NCI-H774 (cell line): ENCODE measurements at places on chromosomes 3 and 15.

- DNase-seq, result no peak
These were observed 10.0 kb downstream of the POC1A start for GRCh38 chr3:52144034-52144795.

GRCh38 chr15:36126194-36126593 lies 453.2 kb upstream of the CDIN1 start:
- DNase-seq, result no peak

DNA sequence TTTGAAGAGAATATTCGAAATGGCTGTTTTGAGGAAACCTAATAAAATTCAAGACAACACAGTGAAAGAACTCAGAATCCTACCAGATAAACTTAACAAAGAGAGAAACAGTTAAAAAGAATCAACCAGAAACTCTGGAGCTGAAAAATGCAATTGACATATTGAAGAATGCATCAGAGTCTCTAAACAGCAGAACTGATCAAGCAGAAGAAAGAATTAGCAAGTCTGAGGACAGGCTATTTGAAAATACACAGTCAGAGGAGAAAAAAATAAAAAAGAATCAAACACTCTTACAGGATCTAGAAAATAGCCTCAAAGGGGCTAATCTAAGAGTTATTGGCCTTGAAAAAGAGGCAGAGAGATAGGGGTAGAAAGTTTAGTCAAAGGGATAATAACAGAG lies 13.5 kb downstream of the C3orf33 start:
- no peak for DNase-seq

- no peak for DNase-seq
These were observed 73.3 kb downstream of the SLC24A1 start for GRCh38 chr15:65695081-65695480.

GRCh38 chr3:193560870-193561269 lies 6.2 kb upstream of the ATP13A4 start:
- peak; percentile 43 for DNase-seq

- no peak for DNase-seq
These were observed 12.3 kb downstream of the CPNE9 start for GRCh38 chr3:9715764-9716437.

GRCh38 chr15:86040356-86041033 lies 39.2 kb upstream of the AGBL1 start:
- no peak for DNase-seq

DNA sequence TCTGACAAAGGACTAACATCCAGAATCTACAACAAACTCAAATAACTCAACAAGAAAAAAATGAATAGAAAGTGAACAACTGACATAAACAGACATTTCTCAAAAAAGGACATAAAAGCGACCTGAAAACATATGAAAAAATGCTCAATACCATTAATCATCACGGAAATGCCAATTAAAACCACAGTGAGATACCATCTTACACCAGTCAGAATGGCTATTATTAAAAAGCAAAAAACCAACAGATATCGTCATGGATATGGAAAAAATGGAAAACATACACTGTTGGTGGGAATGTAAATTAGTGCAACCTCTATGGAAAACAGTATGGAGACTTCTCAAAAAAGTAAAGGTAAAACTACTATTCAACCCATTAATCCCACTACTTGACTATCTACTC lies 53.3 kb downstream of the ZNF385D start:
- no peak for DNase-seq

GRCh38 chr3:71372241-71372768 lies 211.2 kb downstream of the FOXP1 start:
- DNase-seq, result no peak

DNA sequence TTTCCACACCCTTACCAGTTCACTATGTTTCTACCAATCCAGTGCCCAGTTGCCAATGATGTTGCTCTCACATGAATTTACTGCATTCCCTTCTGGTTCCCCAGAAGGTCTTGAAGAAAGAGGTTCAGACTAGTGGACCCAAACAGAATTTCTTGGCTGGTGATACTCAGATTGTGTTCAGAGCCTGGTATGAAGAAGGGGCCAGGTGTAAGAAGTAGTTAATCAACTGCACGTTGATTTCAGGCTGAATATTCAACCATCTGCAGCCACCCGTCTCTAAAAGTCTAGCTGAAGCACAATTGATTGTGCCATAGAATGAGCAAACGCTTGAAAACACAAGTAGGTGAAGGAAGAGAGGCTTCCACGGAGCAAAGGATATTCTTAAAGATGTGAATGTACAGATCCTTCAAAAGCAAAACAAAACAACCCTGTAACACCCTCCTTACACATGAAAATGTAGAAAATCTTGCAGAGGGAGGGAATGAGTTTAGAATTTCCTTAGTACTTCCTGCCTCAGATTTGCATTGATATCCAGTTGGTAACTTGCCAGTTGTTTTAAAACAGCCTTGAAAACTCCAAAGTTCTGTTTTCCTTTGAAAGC lies 4.7 kb downstream of the RBMS3 start:
- DNase-seq, result no peak

GRCh38 chr3:58998476-58999117 lies 51.2 kb downstream of the CFAP20DC start:
- no peak for DNase-seq

DNA sequence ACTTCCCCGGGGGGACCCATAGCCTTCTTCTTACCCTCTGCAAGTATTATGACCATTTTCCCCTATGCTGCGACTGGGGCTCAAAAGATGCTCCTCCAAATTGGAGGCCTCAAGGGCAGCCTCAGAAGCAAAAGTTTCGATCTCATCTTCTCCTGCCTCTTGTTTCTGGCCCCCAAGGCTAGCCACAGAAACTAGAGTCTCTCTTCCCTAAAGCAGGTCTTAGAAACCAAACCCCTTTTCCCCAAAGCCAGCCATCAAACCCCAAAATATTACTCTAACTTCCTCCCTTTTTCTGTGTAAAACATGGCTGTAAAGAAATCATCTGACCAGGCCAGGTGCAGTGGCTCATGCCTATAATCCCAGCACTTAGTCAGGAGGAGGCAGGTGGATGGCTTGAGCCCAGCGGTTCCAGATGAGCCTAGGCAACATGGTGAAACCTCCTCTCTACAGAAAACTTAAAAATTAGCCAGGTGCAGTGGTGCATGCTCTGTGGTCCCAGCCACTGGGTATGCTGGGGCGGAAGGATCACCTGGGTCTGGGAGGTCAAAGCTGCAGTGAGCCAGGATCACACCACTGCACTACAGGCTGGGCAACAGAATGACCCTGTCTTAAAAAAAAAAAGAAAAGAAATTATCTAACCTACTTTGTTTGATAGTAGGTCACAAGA lies 36.7 kb upstream of the MFGE8 start:
- no peak for DNase-seq

- no peak for DNase-seq
These were observed 36.6 kb downstream of the FAN1 start for GRCh38 chr15:30940359-30940758.

GRCh38 chr15:35530698-35531097 lies 15.3 kb downstream of the DPH6 start:
- DNase-seq, result no peak

DNA sequence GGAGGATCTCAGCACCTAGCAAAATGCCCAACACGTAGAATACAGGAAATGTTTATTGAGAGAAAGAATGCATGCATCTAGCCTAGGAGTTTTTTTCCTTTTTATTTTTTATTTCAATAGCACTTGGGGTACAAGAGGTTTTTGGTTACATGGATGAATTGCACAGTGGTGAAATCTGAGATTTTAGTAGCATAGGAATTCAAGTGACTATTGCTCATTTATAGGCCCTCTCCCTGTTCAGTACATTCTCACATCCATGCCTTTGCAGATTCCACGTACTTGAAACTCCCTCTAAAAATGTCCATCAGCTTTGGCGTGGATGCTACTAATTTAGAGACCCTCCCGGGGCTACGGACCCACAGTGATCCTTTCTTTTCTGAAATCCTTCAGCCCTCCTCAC lies 61.7 kb upstream of the PIAS1 start:
- no peak for DNase-seq

DNA sequence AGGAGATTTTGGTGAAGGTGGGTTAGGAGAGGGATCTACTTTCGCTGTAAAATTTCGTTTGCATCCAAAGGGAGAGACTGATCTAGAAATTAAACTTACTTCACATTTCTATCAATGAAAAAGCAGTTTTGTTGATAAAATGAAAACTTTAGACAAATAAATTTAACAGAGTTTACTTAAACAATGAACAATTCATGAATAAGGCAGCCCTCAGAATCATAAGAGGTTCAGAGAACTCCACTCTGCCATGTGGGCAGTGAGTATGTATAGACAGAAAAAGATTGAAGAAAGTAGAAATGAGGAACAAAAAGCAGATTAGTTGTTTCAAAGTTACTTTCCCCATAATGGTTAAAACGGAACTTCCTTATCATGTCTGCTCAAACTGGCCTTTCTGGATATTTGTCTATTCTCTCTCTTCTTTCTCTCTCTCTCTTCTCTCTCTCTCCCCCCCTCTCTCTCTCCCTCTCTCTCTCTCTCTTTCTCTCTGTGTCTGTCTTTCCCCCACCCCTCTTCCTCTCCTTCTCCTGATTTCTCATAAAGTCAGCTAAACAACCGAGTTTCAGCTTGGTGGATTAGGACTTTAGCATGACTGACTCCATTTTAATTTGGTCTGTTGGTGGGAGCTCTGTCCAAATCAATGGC lies 248.9 kb downstream of the TJP1 start:
- no peak for DNase-seq

DNA sequence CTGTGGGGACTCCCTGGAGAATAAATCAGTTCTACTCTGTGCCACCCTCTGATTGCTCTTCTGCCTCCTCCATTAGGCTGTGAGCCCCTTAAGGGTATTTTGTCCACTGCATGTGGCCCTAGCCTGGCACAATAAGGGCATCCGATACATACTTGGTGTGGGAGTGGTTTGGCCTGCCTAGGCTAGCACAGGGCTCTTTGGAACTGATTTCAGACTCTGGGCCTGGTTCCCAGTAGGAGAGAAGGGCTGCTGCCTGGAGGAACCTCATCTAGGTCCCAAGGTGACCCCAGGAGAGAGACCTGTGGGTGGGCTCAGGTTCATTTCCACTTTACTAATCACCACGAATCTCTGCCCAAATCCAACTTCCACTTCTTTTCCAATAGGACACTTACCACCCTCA lies 5.3 kb upstream of the CTDSPL start:
- no peak for DNase-seq

DNA sequence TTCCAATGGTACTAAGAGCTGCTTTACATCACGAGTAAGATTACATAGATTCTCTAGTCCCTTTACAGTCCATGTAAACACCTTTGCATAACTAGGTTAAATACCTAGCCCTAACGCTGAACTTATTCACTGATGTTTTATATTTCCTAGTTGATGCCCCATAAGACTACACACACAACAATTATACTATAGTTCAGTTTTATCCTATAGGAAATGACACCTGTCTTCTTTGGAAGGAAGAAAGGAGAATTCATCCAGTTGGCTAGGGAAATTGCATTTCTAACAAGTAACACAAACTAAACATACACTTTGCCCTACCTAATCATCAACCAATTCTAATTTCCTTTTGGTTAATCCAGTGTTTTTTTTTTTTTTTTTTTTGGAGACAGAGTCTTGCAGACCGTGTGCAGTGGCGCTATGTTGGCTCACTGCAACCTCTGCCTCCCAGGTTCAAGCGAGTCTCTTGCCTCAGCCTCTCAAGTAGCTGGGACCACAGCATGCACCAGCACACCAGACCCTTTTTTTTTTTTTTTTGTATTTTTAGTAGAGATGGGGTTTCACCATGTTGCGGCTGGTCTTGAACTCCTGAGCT lies 13.9 kb downstream of the PDE12 start:
- DNase-seq, result no peak

DNA sequence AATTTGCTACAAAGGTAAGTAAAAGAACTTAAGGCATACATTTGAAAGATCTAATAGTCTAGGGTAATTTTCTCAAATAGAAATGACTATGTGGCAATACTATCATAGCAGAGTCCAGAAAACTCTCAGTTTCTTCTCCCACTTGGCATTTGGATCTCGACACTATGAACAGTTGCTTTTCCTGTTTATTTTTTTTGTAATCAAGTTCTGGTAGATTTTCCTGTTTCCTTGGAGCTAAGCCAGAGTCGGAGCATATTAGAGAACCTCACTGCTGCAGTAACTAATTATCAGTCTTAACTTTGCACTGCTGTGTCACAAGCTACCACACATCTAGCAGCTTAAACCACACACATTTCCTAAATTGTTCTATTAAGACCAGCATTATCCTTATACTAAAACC lies 44.9 kb upstream of the ZNF385D start:
- no peak for DNase-seq

- DNase-seq, result no peak
These were observed 23.2 kb downstream of the ILDR1 start for GRCh38 chr3:121998611-121999473.

- DNase-seq, result no peak
These were observed 9.9 kb downstream of the FYCO1 start for GRCh38 chr3:45985532-45986302.

DNA sequence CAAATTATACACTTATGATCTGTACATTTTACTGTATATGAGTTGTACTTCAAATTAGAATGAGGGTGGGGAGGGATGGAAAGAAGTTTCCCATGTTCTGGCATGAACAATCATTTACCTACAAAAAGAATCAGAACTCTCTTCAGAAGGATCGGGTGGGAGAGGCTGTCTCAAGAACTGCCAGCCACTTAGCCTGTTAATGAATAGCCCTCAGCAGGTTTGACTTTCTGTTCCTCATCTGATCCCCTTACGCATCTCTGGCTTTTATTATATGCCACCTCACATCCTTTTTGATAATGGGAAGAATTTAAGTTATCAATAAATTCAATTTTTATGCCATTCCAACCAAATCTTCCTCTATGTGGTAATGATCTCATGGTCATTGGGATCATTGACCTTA lies 168.3 kb upstream of the TGFBR2 start:
- DNase-seq, result no peak

- no peak for DNase-seq
These were observed 17.6 kb upstream of the CEP152 start for GRCh38 chr15:48828471-48828870.

- no peak for DNase-seq
These were observed 42.3 kb downstream of the RSRC1 start for GRCh38 chr3:158152186-158152585.

GRCh38 chr3:64022451-64023186 lies 675 bp downstream of the PSMD6 start:
- DNase-seq, result no peak

GRCh38 chr3:137866933-137867332 lies 102.8 kb downstream of the SOX14 start:
- no peak for DNase-seq

DNA sequence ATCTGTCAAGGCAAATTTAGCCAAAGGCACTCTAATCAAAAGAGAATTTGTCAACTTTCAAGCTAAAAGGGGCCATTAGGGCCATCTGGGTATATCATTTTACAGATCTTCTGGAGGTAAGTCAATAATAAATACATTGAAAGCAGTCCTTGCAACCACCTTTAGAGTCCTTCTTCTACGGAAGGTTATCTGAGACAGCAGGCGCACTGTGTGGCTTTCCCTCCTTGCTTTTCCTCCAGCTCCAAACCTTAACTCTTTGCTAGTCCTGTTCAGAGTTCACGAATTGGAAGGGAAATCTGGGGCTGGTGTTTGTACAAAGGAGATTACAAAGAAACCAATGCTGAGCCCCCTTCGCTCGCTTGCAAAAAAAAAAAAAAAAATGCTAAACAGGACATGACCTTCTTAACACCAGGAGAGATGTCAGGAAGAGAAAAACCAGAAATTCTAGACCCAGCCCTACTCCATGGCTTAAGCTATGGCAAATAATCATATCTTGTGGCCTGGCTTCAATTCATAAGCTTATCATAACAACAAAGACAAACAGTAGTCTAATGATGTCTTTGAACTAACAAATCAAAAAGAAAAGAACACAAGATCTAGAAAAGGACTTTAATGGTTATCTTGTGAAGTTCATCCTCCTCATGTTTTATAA lies 215.7 kb downstream of the STT3B start:
- no peak for DNase-seq
